CD4-positive, alpha-beta T cell treated with Interleukin-15 for 1 hour (primary cell): ENCODE measurements at places on chromosomes 4 and X.

- DNase-seq, result no peak
Observed at GRCh38 chr4:153643406-153644383, 40.4 kb upstream of the TLR2 start.

GRCh38 chr4:139535228-139535870, 20.7 kb downstream of the SETD7 start:
- DNase-seq, result no peak

GRCh38 chr4:32147446-32148085, 1427.4 kb downstream of the PCDH7 start:
- DNase-seq, result no peak

GRCh38 chr4:5371415-5372190, 320.3 kb downstream of the STK32B start:
- no peak for DNase-seq

- no peak for DNase-seq
Observed at GRCh38 chrX:41923978-41924683, 777 bp upstream of the CASK start.
